ENCODE measurements at places on chromosomes 1 and 21.

DNA sequence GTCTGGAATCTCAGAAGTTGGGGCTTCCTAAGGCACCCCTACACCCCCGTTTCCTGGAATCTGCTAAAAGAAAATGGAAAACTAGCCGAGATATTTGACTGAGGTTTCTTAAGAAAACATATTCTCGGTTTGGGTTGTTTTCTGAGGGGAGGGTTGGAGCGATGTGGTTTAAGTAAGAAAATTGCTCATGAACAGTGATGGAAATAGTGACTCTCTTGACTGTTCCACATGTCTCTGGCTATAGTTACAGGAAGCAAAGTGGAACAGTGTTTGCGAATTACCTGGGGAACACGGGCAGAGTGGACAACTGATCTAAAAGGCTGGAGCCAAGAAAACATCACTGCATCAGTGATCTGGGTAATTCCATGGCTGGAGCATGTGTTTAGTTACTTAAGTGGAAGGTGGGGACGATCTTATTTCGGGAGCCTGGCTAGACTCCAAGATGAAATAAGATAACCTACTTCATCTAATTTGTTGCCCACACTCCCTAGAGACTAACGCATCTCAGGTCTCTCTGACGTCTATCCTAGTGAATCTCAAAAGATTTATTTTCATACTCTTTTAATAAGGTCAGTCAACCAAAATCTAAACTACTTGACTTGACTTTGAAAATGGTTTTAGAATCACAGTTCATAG, 92.4 kb downstream of the KCNJ15 start:
- peak; percentile 49 for DNase-seq

DNA sequence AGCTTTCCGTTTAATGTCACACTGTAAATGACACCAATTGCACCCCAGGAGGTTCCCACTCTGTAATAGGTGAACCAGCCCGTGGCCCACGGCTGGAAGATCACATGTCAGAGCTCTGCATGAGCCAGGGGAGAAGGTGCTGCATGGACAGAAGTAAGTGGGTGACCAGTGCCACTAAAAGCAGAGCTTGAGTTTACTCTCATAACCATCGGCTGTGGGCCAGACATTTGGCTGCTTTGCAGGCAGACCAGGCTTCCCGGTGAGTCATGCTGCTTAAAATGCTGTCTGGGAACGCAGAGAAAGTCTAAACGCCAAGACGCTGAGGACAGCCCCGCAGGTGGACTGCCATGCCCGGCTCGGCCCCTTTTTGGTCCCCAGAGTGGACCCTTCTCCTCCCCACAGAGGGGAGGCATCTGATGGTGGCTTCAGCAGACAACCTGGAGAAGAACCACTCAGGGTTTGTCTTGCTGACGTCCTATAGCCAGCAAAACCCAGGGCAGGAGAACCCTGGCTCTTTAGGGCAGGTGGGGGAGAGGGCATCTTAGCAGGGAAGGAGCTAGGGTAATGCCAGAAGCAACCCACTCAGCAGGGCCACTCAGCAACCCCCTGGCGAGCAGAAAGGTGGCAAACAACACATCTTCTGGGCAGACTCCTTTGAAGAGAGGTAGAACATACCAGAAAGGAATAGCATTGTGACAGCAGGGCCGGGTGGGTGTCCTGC, 7.3 kb downstream of the KIAA2013 start:
- DNase-seq: peak; percentile 89

GRCh38 chr1:84550826-84551225, 23.4 kb downstream of the CTBS start:
- no peak for DNase-seq

GRCh38 chr1:168333562-168334276, 53.0 kb downstream of the TBX19 start:
- DNase-seq: no peak

- no peak for DNase-seq
Observed at GRCh38 chr1:228977307-228977706, 242.0 kb downstream of the RHOU start.

DNA sequence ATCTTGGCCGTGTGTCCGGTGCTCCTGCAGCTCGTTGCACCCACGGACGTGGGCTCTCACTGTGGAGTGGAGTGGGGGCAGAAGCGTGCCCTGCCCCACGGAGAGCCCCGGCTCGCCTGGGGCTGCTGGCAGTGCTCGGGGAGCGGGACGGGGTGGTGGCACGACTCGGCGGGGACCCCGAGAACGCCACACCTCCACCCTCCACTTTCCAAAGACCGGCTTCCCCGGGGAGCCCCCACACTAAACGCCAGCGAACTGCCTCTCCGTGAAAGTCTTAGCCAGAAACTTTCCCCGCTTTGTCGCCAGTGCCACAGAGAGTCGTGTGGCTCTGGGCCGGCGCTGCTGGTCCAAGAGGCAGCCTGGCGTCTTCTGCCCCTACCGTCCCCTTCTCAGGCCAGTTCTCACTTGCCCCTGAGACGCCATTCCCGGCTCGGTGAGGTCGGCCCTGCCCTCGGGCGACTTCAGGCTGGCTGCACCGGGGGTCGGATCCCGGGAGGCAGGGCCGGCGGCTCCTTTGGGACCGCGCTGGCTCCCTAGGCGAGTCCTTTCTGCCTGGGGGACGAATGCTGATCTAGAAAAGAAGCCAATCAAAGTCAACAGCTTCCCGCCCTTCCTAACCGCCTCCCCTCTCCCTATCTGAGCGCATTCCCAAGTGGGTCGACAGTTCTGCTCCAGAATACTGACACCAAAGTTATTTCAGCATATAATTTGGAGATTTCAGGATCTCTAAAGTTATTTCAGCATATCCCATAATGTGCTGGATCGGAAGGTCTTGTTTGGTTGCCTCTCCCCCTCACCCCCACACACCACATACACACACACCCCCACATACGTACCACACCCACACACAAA, 2.6 kb upstream of the SAMD13 start:
- peak; percentile 43 for DNase-seq

- peak; percentile 30 for DNase-seq
Observed at GRCh38 chr1:161987303-161987702, 36.4 kb downstream of the OLFML2B start.

DNA sequence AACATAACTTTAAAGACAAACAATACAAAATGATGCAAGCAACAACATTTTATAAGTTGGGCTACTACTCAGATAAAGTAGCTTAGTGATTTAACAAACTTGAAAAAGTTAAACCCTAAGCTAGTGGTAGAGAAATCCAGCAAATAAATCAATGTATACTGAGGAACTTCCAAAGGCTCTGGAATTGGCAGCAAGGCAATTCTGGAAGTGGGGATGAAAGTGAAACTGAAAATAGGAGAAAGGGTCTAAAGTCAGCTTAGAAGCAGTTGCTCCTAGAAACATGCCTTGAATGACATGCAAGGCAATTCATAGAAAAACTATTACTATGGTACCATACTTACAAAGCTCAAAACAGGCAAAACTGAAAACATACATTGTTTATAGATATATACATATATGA, 90.0 kb upstream of the CAMK1G start:
- DNase-seq: peak; percentile 23

DNA sequence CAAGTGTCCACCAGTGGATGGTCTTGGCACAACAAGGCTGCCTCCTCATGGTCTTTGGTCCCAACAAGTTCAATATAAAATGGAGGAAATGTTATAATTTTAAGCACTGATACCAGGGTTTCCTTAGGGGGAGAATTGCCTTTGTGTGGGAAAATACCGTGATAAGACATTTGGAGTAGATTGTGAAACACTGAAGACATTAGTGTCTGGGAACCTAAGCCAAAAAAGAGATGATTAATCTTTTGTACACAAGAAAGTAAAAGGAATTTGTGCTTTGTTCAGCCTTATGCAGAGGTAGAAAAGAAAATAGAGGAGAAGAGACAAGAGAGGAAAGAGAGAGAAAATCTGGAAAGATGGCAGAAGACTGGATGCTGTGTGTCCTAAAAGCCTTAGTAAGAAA, 36.1 kb downstream of the ST6GALNAC3 start:
- DNase-seq: no peak

- peak; percentile 15 for DNase-seq
Observed at GRCh38 chr1:219188331-219188803, 14.7 kb downstream of the LYPLAL1 start.

- DNase-seq: no peak
Observed at GRCh38 chr1:228207851-228208821, at the start of gene OBSCN. Gene OBSCN (plus strand): TSS chr1:228208044. CDS start chr1:228211784, 3,740 bp downstream.

DNA sequence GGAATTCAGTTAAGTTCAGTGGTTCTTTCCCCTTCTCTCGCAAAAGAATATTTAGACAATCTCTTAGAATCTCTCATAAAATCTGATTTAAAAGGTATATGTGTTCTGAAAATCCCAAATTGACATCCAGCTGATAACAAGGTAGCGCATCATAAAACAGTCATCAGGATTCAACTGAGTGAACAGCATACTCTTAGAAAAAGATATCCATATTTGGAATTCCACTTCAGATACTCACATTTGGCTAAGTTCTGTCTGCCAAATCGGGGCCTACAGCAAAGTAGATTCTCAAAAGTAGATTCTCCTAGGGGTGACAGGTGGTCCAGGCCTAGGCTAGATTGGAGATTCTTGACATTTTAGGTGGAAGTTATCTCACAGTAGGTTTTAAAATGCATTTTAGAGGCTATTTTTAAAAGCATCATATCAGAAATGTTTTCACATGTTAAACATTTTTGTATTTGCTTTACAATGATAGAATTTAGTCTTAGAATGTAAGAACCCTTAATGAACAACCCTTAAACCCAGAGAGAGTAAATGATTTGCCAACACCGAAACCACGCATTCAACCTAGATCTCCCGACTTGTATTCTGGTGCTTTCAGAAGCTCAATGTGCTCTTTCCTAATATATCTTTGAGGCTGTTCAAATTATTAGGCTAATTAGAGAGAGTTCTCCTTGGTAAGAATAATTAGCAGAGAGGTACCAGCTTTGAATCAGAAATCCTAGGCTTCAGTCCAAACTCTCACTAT, 318.9 kb downstream of the LMO4 start:
- peak; percentile 3 for DNase-seq

- DNase-seq: peak; percentile 87
Observed at GRCh38 chr1:39178541-39179431, 25.7 kb upstream of the MACF1 start.

DNA sequence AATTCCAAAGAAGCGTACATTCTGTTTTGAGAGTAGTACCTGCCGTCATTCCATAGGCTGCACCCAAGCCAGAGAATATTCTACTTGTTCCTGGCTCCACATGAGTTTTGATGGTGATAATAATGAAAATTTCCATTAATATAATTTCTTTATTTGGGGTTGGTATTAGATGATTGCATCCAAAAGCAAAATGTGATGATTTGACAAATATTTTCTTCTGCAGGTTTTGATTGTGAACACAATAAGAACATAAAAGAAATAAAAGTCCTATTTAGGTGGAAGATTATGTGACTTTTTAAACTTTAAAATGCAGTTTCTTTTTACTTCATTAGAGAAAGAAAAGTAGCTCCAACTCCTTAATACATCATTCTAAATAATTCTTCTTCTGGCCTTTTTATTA, 284.8 kb upstream of the FMN2 start:
- no peak for DNase-seq

- peak; percentile 93 for DNase-seq
Observed at GRCh38 chr1:204254031-204254661, 40.4 kb upstream of the GOLT1A start.

DNA sequence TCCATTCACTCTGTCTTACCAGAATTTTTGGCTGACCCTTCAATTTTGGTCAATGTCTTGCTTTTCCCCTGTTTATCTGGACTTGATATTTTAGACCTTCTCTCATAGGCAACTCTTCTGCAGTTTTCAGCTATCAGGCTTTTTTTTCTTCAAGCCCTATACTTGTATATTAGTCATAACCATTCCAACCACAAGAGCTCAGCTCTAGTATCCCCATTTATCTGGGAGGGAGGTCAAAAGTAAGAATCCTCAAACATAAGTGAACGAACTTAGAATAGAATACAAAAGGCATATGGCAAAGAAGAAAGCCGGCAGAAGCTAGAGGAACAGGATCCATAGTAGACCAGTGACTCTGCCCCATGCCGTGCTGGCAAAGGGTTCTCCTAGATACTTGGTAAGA, 45.9 kb upstream of the TNFSF4 start:
- peak; percentile 32 for DNase-seq

DNA sequence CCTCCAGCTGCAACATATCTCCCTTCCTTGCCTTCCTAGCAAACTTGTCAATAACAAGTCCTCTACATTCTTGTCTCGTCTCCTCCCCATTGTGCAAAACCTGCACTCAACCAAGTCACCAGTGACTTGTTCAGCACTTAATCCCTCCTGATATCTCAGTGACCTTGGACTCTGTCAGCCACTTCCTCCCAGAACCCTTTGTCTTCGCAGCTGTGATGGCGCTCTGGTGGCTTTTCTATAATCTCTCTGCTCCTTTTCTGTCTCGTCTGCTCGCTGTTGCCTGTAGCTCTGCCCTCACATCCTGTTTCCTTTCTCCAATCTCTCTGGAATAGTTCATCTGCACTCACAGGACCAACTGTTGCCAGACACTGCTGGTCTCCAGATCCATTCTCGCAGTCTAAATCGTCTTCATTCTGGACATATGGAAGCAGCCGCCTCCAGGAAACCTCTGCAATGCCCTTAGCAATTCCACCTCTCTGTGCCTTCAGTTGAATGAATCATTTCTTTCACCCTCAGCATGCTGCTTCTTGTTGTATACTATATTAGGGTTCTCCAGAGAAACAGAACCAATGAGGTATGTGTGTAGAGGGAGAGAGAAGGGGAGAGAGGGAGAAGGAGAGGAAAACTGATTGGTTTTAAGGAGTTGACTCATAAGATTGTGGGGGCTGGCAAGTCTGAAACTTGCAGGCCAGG, 17.4 kb upstream of the IFNAR2 start:
- DNase-seq: peak; percentile 44

DNA sequence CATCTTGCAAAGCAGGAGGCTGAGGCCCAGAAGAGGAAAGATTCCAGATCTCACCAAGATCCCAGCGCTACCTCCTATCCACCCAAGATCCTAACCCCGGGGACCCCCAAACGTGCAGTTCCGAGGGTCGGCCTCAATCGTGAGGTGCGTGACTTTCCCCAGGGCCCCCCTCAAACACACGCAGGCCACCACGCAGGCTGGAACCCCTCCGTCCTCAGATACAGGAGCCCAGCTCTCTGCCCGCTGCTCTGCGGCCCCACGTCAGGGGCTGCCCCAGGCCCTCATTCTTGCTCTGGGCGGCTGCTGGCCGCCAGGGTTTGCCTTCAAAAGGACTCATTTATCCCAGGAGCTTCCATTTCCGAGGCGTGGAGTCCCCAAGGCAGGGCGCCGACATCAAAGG, 39.9 kb downstream of the KRTAP10-1 start:
- no peak for DNase-seq

GRCh38 chr21:25464275-25464674, 143.0 kb downstream of the MRPL39 start:
- no peak for DNase-seq

DNA sequence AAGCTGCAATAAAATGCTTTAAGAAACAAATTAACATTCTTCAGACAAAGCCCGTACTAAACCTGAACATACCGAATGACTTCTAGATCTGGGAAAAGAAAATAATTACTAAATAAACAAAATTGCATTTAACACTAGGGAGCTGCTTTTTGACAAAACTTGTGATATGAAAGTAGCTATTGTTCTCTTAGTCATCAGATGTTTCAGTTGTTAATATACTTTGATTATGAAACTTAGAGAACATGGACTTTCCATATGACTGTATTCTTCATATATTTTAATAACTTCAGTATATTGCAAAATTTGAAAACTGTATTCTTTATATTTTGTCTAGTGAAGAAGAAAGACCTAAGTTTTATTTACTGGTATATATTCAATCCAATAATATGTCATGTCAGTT, 1262.1 kb downstream of the NCAM2 start:
- DNase-seq: no peak

- no peak for DNase-seq
Observed at GRCh38 chr1:101299710-101300109, 62.9 kb downstream of the S1PR1 start.

Data from EH (cell line).